Activated CD8-positive, alpha-beta T cell treated with anti-CD3 and anti-CD28 coated beads, Interleukin-2, amount 10 ng/mL, durations not matched to agents 7 days and 5 days (primary cell): ENCODE measurements at places on chromosomes 11 and 22.

DNA sequence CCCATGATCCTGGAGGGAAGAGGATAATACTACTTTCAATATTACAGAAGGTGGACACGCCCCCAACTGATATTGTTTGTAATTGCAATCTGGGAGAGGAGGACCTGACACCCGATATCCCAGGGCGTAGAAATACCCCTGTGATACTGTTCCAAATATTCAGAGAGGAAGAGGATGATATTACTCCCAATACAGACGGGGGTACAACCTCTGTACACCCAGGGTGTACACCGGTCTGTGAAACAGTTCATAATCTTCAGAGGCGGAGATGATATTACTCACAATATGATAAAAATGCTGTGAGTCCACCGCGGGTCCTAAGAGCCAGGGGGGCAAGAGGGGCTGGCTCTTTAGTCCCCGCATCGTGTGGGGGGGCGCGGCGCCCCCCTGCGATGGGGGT lies 57.2 kb upstream of the ALDH3B2 start:
- no peak for DNase-seq

GRCh38 chr22:35480627-35481550 lies 59.7 kb upstream of the RASD2 start:
- DNase-seq: no peak

DNA sequence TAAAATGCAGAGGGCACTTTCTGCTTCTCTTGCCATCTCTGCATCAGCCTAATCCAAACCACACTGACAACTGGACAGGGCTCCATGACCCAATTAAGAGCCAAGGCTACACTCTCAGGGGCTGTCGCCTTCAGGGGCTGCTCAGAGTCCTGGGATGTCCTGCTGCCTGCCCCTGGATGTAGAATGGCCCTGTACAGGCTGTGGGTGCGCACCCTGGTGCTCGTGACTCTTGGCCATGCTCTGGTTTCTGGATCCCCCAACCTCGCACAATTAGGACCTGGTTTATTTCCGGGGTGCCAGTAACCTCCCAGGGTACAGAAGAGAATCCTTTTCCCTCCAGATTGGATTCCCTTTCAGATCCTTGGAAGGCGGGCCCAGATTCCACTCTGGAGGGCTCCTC lies 11.3 kb downstream of the IFT27 start:
- DNase-seq: no peak

DNA sequence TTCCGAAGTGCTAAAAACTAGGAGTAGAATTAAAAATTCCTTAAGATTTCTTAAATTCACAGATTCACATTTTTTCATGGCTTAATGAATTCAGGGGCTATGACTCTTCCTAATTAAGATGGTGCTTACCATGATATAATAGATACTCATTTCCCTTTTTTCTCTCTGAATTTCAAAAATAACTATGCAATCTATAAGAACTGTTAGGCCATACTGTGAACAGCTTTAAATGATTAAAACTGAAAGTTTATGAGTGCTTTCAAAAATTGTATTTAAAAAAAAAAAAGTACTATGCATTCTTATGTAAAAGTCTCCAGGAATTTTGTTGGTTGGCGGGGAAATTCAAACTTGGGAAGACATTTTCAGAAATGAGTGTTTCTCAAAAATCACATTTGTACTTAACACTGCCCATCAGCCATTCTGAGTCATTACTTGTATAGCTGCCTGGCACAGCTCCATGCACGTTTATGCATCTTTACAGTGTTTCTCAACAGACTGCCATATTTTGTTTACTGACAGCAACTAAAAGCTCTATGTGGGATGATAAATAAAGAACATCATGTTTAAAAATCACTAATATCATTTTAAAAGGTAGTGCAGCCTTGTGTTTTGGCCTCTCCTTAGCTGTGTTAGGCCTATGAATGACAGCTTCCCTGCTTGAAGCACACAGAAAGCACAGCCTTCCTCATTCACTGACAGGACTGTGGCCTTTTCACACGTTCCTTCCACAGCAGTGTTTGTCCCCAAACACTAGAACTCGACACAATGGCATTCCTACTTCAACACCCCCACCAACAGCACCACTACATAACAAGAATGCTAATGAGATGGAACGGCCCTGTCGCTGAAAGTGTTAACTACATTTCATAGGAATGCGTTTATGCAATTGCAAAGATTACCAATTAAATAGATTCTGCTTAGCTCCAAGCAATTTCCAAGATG lies 131.4 kb downstream of the DCDC1 start:
- no peak for DNase-seq

DNA sequence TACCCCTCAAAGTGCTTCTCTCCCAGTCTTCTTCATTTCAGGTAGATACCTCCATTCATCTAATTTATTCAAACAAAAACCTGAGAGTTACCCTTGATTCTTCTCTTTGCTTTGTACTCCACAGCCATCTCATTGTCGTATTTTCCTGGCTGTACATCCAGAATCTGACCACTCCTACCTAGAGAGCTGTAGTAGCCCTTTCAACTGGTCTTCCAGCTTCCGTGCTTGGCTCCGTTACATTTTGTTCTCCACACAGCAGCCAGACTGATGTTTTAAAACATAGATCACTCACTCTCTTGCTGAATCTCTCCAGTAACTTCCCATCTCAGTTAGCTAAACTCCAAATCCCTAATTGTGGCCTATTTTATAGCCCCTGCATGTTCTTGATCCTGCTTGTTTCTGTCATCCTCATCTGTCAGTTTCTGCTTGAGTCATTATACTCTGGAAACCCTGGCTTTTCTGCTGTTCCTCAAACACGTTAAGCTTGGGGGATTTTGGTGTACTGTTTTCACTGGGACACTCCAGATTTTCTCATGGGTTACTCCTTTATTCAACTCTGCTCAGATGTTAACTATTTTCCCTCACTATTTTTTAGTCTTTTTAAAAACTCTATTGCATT lies 7.4 kb downstream of the SPCS2 start:
- no peak for DNase-seq

- DNase-seq: no peak
Observed at GRCh38 chr11:14455648-14456430, 43.8 kb downstream of the COPB1 start.
